Cerebellar nuclear complex (tissue), 1 donor: ENCODE measurements at places on chromosomes 4 and X.

DNA sequence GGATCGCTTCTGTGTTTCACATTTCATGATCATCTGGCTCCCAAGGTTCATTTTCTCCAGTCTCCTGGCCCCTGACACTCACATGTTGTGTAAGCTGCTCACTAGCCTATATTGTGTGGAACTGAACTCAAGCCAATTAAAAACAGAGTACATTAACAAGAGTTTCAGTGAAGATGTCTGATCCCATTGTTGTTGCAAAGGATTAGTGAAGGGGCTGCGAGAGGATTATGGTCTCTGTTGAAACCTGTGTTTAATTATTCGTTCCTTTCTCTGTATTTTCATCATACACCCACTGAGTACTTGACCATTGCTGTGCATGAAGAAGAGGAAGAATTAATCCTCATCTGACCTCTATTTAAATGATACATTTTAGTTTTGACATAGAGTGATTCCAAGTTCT is 54.7 kb downstream of the AFF2 start:
- no peak for DNase-seq

- no peak for DNase-seq
Observed at GRCh38 chr4:38534344-38535045, 129.5 kb upstream of the KLF3 start.

DNA sequence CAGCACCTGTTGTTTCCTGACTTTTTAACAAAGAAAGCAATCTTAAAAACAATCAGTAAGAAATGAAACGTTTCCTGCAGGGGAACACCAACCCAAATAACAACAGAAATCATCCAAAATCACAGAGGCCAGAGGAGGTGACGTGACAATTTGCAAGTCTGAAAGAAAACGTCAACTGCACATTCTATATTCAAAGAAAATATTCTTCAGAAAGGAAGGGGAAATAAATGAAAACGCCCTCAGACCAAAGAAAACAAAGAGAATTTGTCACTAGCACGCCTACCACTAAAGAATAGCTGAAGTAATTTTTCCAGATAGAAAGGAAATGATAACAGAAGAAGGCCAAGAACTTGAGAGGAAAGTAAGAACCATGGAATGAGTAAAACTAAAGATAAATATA is 74.4 kb downstream of the CASP3 start:
- no peak for DNase-seq

GRCh38 chrX:43963726-43964125 is 9.5 kb downstream of the NDP start:
- DNase-seq, result no peak

DNA sequence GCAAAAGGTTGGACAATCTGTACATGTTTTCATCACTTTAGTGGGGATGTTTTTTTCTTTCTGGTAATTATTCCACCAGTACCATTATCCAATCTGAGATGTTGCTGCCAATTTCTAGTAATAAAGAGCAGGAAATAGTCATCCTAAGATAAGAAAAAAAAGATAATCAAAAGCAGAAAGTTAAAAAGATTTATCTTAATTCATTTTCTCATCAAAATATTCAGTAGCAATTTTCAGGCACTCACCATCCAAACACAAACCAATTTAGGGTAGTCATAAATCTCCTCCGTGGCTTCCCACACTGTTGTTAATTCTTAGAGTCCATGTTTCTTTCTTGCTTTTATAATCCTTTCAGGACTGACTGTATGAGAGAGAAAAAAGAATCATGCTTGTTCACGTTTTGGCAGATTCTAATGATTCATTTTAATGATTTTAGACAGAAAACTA is 263.7 kb upstream of the UGT8 start:
- no peak for DNase-seq

DNA sequence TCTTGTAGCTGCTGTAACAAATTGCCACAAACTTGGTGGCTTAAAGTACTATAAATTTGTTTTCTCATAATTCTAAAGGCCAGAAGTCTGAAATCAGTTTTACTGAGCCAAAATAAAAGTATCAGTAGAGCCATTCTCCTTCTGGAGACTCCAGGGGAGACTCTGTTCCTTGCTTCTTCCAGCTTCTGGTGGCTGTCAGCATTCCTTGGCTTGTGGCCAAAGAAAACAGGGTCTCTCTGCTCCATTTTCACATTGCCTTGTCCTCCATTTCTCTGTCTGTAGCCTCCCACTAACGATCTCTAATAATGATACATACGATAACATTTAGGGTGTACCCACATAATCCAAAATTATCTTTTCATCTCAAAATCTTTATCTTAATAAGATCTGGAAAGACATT is 200.4 kb downstream of the MAB21L2 start:
- no peak for DNase-seq

DNA sequence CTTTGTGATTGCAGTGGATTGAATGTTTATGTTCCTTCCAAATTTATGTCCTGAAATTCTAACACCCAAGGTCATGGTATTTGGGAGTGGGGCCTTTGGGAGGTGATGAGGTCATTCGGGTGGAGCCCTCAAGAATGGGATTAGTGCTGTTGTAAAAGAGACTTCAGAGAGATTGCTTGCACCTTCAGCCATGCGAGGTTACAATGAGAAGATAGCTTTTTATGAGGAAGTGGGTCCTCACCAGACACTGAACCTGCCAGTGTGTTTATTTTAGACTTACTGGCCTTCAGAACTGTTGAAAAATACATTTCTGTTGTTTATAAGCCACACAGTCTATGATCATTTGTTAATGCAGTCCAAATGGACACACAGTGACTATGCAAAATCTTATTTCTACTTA is 161.0 kb upstream of the GPRIN3 start:
- no peak for DNase-seq

- no peak for DNase-seq
Observed at GRCh38 chr4:66465111-66465510, 794.8 kb upstream of the EPHA5 start.

DNA sequence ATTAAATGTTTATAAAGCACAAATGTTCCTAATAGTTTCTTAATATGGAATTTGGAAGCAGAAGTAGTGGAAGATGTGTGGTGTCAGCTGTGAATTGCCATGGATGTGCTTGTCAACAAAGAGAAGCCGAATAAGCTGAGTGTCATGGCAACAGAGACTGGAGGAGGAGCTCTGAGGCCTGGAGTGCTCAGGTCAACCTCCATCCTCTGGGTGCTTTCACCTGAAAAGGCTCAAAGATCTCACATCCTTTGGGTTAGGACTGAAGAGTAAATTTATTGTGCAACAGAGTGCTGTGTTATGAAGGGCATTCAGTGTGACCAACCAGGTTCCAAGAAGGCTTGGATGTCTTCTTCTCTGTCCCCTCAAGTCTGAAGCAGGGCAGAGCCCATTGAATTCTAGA is 18.7 kb downstream of the SGMS2 start:
- no peak for DNase-seq

GRCh38 chr4:90597927-90598326 is 470.7 kb downstream of the CCSER1 start:
- no peak for DNase-seq

DNA sequence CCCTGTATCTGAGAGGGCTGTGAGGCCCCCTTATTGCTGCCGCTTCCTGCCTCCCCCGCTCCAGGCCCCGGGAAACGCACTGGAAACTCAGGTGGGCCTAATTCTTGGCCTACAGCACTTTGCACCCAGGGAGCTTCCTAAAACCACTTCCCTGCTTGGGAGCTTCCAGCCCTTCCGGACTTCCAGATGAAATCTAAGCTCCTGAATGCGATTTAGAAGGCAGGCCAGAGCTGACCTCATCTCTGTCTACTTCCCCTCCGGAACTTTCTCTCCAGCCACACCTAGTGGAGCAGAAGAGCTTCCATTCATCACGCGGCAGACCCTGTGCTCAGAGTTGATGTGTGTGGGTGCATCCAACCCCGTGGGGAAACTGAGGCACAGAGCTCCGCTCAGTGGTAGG is 84.2 kb downstream of the SORCS2 start:
- DNase-seq, result no peak

GRCh38 chr4:70706516-70706915 is 15.2 kb upstream of the RUFY3 start:
- no peak for DNase-seq

DNA sequence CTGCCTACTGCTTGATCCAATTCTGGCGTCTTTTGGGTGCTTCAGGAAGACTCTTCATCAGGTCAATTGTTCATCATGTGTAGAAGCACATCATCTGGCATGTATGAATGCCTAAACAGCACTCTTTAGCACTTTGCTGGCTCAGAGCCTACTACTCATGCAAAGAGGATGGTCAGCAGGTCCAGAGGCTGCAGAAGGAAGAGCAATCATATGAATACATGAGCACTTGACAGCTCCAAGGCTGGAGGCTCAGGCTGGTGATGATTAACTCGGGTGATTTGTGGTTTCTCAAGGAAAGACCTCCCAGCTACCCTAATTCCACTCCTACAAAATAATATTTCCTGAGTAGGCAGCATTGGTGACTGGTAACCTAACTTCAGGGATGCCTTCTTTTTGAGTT is 103.8 kb upstream of the CXCL13 start:
- DNase-seq, result no peak

DNA sequence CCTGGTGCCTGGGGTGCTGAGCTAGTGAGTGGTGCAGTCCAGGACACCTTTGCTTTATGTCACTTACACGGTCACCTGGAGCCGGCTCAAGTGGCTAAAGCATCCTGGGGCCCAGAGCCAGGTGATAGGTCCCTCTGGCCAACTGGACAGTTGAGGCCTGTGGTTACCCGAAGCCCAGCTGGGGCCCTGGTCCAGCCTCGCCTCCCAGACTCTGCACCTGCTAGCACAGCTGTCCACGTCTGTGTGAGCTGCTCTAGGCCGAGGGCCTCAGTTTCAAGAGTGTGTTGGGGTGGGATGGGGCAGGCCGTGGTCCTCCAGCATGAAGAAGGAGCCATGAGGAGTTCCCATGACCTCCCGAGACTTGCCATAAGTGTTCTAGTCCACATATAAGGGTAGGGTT is 7.7 kb upstream of the ADD1 start:
- no peak for DNase-seq

DNA sequence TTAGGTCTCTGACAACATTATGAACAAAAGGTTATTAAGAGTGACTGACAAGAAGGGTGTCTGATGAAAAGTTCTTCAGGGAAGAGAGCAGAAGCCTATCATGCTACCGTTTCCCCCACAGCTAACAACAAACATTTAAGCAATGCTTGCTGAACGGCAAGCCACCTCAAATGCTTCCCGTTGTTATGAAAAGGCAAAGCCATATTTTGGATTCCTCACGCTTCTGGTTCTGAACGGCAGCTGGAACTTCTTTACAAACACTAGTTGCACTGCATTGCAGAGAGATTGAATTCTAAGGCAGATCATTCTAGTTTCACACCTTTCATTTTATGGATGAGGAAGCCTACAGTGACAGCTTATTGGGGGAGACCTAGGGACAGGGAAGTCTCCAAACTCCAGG is 48.6 kb upstream of the NAP1L5 start:
- no peak for DNase-seq

- no peak for DNase-seq
Observed at GRCh38 chr4:84680956-84681355, 98.0 kb downstream of the CDS1 start.

DNA sequence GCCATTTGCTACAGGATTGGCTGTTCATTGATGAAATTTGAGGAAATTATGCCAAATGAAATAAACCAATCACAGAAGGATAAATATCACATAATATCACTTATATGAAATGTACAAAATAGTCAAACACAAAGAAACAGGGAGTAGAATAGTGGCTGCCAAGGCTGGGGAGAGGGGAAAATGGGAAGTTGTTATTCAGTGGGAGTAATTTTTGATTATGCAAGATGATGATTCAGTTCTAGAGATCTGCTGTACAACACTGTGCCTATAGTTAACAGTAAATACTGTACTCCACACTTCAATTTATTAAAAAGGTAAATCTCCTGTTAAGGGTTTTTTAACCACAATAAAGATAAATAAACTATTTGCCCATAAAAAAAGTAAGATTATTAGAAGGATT is 101.1 kb downstream of the TMA16 start:
- DNase-seq, result no peak

DNA sequence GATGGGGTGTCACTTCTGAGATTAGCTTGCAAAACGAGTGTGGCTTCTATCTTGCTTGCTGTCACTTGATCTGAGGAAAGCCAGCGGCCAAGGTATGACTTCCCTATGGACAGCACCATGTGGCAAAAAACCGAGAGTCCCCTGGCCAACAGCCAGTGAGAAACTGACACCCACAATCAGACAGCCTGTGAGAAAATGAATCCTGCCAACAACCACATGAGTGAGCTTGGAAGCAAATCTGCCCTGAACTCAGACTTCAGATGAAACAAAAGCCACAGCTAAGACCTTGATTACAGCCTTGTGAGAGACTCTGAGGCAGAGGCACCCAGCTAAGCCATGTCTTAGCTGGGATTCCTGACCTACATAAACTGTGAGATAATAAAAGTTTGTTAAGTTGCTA is 45.5 kb downstream of the PPP1R2C start:
- no peak for DNase-seq

DNA sequence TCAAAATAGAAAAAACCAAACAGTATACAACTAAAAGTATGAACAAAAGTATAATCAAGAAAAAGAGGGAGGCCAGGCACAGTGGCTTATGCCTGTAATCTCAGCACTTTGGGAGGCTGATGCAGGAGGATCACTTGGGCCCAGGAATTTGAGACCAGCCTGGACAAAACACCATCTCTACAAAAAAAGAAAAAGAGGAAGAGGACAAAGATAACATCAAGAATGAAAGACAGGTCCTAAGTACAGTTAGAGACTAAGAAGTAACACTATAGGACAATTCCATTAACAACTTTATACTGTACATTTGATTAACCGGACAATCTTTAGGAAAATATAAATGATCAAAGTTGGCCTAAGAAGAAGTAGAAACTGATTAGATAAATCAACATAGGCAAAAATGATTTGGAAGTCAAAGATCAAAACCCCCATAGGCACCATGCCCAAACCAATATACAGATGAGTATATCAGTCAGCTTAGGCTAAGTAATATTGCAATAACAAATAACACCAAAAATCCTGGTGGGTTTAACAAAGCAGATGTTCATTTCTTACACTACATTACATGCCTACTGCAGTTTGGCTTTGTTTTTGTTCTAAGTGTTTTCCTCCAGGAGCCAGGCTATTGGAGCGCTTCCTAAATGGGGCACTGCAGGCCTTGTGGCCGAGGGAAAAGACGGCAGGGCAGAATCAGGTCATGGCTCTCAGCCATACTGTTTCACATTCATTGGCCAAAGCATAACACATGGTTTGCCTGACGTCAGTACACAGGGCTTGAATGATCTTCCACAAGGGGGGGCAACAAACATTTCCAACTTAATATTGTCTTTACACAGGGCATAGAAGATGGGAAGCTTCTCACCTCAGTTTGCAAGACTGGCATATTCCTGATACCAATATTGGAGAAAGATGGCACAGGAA is 42.2 kb upstream of the HGFAC start:
- peak; percentile 18 for DNase-seq

DNA sequence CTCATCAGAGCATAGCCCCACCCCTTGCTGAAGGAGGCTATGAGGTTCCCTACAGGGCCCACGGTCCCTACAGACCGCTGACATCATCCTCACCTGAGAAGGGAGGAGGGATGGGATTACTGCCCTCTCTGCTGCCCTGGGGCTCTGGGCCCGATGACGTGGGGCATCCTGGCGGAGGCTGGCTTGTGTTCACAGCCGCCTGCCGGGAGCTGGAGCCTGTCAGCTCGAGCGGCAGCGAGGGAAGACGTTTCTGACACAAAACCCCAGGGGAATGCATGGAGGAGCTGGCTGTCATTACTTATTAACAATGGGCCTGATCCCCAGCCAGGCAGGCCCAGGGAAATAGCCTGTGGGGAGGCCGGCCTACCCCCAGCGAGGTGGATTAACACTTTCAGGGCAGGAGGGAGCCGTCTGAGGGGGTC is 106.6 kb upstream of the ATP6AP2 start:
- no peak for DNase-seq
